ENCODE measurements at places on chromosomes 5 and 9.

DNA sequence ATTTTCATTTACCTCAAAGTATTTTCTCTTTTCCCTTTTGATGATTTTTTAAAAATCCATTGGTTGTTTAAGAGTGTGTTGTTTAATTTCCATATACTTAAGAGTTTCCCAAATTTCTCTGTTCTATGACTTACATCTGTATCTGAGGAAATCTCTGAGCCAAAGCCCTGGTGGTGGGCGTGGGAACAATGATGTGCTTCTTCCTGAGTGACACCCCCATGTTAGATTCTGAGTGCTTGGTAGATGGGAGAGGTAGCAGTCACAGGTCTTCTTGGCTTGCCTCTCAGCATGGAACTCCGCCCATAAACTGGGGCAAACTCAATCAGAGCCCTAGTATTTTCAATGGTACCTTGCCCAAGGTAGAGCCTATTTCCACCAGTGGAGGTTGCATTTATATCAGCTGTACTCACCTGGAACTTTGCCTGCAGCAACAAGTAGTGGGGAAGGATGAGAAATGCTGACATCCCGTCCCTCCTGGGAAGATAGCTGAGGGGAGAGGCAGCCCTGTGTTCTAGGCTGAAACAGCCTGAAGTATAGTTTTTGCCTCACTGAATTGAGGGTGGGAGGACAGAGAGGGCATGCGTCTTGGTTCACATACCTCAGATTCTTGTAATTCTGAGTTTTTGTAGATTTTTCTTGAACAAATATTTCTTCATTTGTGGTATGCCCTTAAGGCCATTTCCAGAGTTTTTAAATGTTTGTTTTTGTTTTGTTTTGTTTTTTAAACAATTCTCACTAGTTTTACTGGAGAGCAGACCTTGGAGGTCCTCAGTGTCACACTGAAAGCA, 26.4 kb downstream of the C9orf43 start:
- DNase-seq = peak; percentile 76

DNA sequence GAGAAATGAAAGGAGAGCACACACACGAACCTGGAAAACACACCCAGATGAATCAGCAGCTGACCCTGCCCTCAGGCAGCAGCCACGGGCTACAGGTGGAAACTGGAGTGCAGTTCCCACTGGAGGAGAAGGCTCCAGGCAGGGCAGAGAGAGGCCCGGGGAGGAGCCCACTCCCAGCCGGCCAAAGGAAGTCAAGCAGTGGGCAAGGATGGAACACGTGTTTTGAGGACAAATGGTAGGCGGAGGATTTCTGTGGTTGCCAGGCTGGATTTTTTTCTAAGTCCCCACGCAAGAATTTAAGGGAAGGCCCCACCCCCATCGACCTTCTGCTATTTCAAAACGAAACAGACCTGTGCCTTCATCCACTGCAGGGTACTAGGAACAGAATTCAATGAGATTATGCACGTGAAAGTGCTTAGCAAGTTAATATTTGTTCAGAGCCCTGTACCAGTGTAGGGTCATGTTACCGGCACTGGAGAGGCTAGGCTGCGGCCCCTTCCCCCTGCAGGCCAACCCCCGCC, 6.8 kb downstream of the EPB41L4B start:
- DNase-seq = no peak

GRCh38 chr5:91212714-91213092, 170.4 kb downstream of the ARRDC3 start:
- peak; percentile 93 for DNase-seq

GRCh38 chr9:136994888-136995230, 1.5 kb downstream of the CLIC3 start:
- DNase-seq = no peak

GRCh38 chr5:10031817-10032216, 217.9 kb downstream of the ATPSCKMT start:
- DNase-seq = no peak

- no peak for DNase-seq
Measured at GRCh38 chr9:79883073-79883645, 311.4 kb downstream of the TLE4 start.

GRCh38 chr9:108234811-108235210, 621.0 kb downstream of the ACTL7B start:
- peak; percentile 74 for DNase-seq

- no peak for DNase-seq
Measured at GRCh38 chr5:111132731-111133435, 40.7 kb downstream of the WDR36 start.
